Right kidney (tissue), 9 donors: ENCODE measurements at places on chromosomes 1 and 21.

GRCh38 chr1:168966217-168966616, 140.3 kb upstream of the ATP1B1 start:
- no peak for DNase-seq

DNA sequence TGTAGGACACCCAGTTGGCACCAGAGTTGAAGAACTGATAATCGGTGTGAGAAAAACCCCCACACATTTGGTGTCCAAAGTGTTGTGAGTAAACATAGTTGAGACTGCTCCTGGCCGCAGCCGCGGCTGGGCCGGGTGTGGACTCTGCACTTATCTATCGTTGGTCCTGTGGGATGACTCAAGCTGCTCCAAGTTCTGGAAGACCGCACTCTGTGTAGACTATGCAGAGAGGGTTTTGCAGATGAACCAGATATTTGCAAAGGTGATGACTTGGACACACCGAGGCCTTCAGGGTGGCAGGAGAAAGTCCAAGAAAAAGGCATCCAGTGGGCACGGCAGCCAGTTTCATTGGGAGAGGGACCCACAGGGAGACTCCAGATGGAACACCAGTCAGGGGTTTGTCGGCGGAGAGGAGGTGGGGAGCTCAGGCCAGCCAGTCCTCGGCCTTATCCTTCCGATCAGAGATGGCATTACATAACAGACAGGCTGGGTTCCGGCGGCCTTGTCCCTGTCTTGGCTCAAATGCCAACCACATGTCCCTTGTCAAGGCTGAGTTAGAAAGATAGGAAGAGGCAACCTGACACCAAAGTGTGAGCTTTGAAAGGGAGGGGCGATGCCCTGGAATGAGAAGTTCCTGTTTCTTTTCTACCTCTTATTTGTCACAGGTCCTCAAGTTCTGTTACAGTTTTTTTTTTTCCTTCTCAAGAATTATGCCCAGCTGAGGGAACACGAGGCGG, 21.1 kb downstream of the C2CD2 start:
- no peak for DNase-seq

DNA sequence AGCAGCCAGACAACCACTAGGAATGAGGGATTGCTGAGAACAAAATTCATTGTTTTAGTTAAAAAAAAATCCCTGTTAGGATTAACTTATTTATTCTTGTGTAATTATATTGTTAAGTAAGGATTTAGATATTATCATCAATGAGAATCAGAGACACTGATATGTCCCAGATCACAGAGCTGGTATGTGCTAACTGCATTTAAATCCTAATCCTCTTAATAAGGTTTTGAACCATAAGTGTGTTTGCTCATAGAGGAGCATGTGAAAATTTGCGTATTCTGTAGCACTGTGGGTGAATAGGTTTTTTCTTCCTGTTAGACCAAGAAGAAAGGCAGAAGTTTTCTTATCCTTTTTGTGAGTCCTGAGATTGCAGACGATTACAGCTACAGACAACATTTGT, 147.1 kb downstream of the HHAT start:
- DNase-seq: no peak

DNA sequence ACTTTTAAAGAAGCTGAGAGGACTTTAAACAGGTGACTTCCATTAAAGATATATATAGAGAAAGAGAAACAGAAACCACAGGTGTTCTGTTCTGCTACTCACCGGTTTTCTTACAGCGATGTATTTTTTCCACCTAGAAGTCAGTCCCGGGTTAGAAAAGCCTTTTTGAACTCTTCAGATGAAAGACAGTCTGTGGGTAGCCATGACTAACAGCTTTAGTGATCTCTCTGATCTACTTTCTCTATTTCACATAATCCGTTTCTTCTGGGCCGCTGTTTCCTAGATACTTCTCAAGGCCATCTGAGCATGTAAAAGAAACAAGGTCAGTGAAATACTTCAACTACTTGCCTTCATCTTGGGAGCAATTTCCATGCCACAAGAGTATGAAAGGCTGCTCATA, 25.1 kb downstream of the WDR64 start:
- DNase-seq: no peak

- DNase-seq: no peak
These were observed 27.4 kb upstream of the CFHR4 start for GRCh38 chr1:196860323-196860884.

DNA sequence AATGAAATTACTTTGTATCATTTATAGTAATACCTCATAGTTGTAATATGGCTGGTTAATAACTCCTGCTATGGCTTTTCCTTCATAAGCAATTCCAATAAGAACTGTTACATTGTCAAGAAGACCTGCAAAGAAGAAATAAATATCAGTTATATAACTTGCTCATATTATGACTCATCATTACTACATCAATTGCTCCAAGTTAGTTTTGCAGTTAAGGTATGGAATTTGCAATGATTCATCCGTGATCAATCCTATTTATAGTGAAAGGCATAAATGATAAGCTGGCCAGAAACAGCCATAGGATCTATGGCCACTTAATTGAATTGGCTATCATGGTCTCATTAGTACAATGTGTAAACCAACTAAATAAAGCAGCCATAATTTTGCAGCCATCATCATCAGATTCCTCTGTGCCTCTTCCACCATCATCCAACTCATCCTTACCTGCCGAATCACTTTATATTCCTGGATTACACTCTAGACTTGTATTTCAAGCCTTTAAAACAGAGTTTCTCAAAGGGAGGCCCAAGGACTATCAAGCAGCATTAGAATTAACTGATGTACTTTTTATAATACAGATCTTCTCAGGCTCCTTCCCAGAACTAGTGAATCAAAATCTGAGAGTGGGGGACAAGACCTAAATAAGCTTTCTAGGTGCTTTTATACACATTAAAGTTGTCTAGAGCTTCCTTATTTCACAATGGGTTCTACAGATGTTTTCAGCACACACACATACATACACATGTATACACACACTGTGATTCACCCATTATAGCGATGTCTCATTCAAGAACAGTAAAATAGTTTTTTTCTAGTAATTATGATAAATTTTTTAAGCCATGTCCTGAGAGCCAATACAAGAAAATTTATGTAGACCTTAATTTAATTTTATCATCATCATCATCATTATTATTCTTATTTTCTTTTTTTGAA, 21.2 kb upstream of the EPRS1 start:
- no peak for DNase-seq
